Panc1 (cell line): ENCODE measurements at places on chromosomes 2 and 18. TPM values are rescaled to one million over a fixed set of nuclear protein-coding genes. Genes with fewer than 3 reads are reported as not detected.

- no peak overlapping the region for H3K27ac ChIP-seq
- no peaks in the 10 kb centered on the region for H3K27me3 ChIP-seq
- no peaks in the 10 kb centered on the region for H3K36me3 ChIP-seq
- no peaks in the 10 kb centered on the region for H3K4me1 ChIP-seq
- no peak for DNase-seq
Measured at GRCh38 chr2:226887940-226888339, 52.1 kb downstream of the RHBDD1 start.

Gene SERPINB4
- total RNA-seq, result not detected

Gene FOXI3
- total RNA-seq, result not detected

DNA sequence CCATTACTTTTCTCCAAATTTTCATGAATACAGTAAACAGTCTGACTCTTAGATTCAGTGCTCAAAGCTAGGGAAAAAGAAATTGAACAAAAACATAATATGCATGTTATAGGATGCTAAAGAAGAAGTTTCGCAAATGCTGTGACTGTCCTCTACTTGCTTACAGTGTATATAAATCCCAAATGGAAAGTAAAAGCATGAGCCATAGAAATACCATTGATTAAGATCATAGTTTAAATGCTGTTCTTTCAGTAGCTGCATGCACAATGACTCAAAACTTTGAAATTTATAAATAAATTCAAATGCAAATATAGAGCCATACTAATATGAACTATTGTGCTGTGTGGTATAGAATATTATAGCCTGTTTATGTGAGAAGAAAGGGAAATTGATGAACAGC, 1113.9 kb upstream of the ACVR2A start:
- H3K4me1 ChIP-seq, result no peaks in the 10 kb centered on the region
- no peaks in the 10 kb centered on the region for H3K27me3 ChIP-seq
- no peak overlapping the region for H3K27ac ChIP-seq
- no peak overlapping the region for H3K4me3 ChIP-seq
- H3K36me3 ChIP-seq, result no peaks in the 10 kb centered on the region

DNA sequence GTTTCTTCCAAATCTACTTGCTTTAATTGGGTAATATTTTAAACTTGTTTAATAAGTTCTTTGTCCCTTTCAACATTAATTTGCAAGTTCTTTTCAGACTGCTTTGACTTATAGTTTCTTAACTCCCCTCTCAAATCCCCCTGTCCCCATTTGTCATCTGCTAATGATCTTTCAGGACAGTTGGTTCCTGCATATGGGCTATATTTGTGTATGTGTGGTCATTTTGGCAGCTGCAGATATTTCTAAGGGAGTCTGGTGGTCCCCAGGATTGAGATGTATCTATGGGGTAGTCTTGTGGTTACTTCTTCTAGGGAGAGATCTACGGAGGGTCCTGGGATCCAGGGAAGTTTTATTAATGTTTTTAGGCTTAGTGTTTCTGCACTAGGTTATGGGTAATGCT, 120.6 kb upstream of the SP3 start:
- H3K27ac ChIP-seq, result no peak overlapping the region
- DNase-seq, result no peak
- no peaks in the 10 kb centered on the region for H3K27me3 ChIP-seq
- no peaks in the 10 kb centered on the region for H3K4me1 ChIP-seq

GRCh38 chr2:106018141-106018540, 176.0 kb downstream of the UXS1 start:
- no peaks in the 10 kb centered on the region for H3K36me3 ChIP-seq
- no peaks in the 10 kb centered on the region for H3K4me1 ChIP-seq
- no peak overlapping the region for H3K4me3 ChIP-seq
- DNase-seq, result no peak
- H3K27ac ChIP-seq, result no peak overlapping the region
- H3K27me3 ChIP-seq, result no peaks in the 10 kb centered on the region

DNA sequence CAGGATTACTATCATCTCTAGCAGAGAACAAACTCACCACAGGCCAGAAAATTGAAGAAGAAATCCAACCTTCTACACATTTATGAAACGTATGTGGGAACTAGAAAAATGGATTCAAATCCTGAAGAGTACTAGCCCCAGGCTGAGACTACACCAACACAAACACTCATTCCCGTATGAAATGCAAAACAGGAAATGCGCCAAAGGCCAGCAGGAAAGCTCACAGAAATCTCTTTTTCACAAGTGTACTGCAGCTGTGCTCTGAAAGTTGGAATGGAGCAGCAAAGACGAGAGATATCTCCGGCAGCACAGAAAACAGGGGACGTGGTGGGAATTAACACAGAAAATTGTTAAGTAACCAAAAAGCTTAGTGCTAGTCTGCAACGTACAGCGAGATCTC, 913.5 kb downstream of the TDRD15 start:
- H3K4me3 ChIP-seq, result no peak overlapping the region
- no peak overlapping the region for H3K27ac ChIP-seq
- H3K4me1 ChIP-seq, result no peaks in the 10 kb centered on the region

DNA sequence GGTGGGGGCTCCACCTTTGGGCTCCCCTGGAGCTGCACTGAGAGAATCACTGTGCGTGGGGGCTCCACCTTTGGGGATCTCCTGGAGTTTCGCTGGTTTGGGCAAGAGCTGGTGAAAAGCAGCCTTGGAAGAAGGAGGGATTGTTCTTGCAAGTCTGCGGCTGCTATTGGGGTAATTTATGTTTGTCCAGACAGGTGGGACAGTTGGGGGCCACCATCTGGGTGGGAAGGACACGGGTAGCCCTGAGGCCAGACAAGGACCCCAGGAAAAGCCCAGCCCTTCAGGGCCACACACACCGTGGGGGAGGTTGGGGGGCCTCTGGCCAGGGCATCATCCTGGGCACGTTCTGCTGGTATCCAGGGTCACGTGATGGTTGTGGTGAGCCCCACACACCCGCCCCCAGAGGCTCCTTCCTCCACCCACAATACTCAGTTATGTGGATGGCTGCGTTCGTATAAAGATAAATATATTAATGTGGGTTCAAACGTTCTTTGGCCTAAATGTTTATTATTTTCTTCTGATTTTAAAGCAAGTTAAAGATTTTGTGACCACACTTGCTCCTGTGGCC, 47.7 kb downstream of the TPO start:
- H3K27me3 ChIP-seq, result no peaks in the 10 kb centered on the region
- no peaks in the 10 kb centered on the region for H3K36me3 ChIP-seq
- DNase-seq, result no peak
- no peak overlapping the region for H3K4me3 ChIP-seq

- H3K4me1 ChIP-seq, result peaks cover 71% of the 10 kb centered on the region
- H3K27ac ChIP-seq, result peak overlapping the region; percentile 87
- H3K4me3 ChIP-seq, result peak overlapping the region; percentile 18
- H3K36me3 ChIP-seq, result no peaks in the 10 kb centered on the region
- no peaks in the 10 kb centered on the region for H3K27me3 ChIP-seq
Measured at GRCh38 chr2:46335391-46336282, 38.4 kb downstream of the EPAS1 start.

DNA sequence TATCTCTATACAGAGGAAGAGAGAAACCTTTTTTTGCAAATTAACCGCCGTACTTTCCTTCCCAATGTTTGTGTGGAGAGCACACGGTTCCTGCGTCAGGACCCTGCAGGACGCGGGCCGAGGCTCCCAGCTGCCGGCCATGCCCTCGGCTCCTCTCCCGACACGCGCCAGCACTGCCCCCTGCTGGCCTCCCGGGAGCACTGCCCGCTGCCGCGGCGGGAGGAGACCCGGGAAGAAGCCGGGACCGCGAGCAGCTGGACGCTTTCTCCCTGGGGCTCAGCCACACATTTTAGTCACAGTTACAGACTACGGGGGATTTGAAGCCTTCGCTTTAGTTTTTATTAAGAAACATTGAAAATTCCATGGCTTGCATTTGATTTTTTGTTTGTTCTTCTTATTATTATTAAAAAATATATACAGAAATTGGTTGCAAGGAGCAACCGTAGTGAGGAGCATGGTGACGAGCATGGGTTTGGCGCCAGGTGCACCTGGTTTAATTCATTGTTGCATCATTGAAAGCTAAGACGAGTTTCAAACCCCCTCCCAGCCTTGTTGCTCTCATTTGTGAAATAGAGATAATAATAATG, 401.2 kb downstream of the GALR1 start:
- no peak overlapping the region for H3K27ac ChIP-seq
- peak; percentile 24 for DNase-seq
- H3K27me3 ChIP-seq, result peaks cover 4% of the 10 kb centered on the region
- no peaks in the 10 kb centered on the region for H3K36me3 ChIP-seq
